SHP77 (cell line): ENCODE measurements at places on chromosomes 1 and 21.
A peak's percentile ranks its signal among the peaks of the same experiment; 100 is the strongest.

- DNase-seq = no peak
Measured at GRCh38 chr1:235984041-235984825, 80.7 kb downstream of the NID1 start.

DNA sequence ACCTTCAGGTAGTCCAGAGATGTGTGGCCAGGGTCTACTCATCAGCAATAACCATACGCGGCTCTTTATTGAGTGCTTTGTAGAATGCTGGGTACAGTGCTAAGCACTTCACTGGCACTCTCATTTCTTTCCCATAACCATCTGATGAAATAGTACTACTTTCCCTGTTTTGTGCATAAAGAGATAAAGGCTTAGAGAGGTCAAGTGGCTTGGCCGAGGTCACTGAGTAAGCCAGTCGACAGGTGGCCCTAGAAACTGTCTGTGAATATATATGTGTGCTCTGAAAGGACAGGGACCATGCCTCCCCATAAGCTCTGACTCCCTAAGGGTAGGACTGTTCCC lies 52.8 kb downstream of the NENF start:
- no peak for DNase-seq

DNA sequence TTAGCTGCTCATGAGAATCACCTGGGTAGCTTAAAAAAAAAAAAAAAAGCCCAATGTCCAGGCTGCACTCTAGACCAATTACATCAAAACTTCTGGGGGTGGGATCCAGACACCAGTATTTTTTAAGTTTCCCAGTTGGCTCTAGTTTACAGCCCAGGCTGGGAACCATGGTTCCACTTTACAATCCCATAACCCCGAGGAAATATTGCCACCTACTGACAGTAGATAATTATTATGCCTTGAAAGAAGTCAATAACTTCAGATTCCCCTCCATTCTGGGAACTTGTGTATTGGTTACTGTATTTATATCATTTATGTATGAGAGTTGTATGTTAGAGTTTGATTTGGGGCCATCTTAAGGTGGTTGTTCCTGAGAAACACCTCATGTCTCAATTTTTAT lies 100.2 kb downstream of the SPATA46 start:
- peak; percentile 13 for DNase-seq

- DNase-seq = no peak
Measured at GRCh38 chr1:11180342-11180744, 8.8 kb upstream of the ANGPTL7 start.

DNA sequence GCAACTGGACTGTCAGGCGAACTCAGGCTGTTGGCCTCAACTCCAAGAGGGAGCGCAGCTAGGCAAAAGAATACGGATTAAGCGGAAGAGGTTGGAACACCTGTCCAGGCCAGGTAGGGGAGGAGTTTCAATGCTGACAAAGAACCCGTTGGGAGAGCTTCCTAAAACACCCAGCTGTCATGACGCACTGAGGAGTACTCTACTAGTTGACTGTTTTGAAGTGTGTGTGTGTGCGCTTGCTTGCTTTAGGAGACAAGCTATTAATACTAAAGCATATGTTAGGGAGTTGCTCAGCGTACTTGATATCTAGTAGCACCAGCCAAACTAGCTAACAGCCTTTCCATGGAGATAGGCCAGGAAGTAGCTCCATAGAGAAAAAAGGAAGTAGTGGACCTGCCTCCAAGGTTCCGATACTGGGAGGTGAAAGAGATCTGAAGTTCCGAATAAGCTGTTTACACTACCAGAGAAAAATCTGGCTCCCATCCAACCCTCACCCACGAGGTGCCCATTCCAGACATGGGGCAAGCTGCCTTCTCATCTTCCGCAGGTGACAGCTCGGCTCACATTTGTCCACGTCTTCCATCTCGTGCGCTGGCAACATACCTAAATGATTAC lies 974 bp upstream of the FNBP1L start:
- DNase-seq = no peak

GRCh38 chr1:151211972-151212705 lies 13.8 kb downstream of the PIP5K1A start:
- no peak for DNase-seq

GRCh38 chr1:228937851-228938536 lies 202.7 kb downstream of the RHOU start:
- DNase-seq = no peak

- DNase-seq = no peak
Measured at GRCh38 chr1:37186246-37186756, 152.0 kb upstream of the GRIK3 start.

DNA sequence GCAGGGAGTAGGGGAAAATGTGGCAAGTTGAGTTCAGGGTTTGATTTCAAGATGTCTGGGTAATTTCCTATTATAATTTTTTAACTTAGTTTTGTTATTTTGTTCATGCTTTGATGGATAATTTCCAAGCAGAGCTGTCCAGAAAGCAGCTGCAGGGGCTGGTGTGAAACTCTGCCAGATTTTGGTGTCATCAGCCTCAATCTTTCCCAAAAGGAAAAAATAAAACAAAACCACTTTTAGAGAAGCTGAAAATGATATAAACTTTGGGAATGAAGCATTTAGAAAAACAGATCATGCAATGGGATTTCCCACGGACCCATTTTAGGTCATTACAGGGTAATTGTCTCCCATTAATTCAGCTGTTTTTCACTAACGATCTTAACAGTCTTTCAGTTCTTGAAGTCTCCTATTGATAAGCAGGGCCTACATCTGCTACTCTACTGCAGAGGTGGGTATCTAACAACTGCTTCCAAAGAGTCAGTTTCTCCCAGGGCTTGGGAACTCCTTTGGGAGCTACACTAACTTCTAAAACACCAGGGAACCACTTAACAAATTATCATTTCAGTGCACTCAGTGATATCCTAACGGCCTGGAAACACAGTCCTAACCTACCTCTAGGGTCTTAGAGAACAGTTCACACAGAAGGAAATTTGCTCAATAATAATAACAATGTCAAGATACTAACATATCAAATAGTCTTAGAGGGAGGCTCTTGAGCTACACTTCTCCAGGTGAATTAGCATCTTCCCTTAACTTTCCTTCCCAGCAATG lies 12.3 kb downstream of the ZNF436 start:
- DNase-seq = no peak

GRCh38 chr1:211126622-211127021 lies 7.3 kb downstream of the KCNH1 start:
- no peak for DNase-seq

- DNase-seq = no peak
Measured at GRCh38 chr1:79945391-79945790, 938.9 kb upstream of the ADGRL4 start.

DNA sequence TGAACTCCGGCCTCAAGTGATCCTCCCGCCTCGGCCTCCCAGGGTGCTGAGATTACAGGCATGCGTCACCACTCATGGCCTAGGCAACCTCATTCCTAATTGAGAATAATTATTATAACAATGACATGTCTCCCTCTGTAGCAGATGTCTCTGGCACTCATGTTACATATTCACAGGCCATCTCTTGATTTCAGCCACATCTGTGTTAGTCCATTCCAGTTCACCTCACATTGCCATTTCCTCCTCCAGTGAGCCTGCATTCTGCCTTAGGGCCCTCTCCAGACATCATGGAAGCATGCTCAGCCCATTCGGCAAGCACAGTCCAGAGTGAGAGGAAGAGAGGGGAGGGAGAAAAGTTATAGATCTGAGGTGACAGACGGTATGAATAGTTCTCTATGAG lies 32.5 kb downstream of the CDKN2C start:
- no peak for DNase-seq

DNA sequence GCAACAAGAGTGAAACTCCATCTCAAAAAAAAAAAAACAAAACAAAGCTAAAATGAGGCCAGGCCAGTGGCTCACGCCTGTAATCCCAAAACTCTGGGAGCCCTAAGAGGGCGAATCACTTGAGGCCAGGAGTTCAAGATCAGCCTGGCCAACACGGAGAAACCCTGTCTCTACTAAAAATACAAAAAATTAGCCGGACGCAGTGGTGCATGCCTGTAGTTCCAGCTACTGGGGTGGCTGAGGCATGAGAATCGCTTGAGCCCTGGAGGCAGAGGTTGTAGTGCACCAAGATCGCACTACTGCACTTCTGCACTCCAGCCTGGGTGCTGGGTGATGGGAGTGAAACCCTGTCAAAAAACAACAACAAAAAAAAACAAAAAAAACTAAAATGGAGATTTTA lies 191.2 kb upstream of the SGIP1 start:
- DNase-seq = no peak
